Pulmonary artery endothelial cell (primary cell): ENCODE measurements at places on chromosomes 12 and 14.

DNA sequence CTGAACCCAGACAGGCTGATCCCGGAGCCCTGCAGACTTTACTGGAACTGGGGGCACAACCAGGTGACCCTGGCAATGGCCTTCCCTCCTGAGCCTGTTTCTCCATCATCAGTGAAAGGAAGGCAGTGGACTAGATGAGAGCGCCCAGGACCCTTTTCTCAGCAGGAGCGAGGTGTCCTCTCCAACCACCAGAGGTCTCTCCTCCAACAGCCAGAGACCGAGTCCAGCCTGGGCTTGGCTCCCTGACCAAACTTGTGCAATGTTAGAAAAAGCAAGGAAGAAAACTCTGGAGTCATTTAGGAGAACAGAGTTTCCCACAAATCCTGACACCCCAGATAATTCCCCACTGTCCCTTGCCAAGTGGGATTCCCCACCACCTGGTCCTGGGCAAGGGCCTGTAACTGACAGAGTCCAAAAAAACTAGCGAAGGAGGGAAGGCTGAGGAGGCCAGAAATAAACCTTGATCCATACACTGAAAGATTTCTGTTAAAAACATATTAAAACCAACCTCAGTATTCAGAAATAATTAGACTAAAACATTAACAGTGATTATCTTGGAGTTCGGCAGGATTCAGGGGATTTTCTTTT, 9.0 kb downstream of the RPS6KL1 start:
- DNase-seq, result peak; percentile 50

DNA sequence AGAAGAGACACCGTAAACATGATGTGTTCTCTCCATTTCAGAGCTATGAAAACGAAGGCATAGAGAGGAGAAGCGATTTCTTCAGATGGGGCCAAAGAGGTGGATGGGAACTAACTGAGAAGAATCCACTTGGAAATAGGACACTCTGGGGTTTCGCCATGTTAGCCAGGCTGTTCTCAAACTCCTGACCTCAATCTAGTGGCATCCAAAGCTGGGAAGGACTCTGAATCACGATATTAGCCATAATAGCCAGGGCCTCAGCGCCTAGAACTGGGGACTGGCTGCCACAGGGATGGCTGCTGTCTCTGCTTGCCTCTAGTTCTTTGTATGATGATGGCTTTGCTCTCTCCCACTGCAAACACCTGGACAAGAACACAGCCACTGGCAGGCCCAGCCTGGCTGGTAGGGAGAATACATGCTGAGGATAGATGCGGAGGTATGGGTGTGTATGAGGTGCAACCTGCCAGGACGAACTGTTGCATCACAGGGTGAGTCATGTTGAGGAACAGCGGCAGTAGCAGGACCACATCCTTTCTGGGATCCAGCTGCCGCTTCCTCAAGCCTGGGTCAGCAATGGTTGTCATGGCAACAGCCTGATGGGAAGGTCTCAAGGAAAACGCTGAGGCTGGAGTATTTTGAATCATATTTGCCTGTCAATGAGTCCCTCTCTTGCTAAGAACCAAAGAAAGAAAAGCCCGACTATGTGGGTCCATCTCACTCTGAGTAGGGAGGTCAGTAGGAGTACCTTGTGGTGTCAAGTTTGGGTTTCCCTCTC, 31.1 kb downstream of the CCDC177 start:
- peak; percentile 7 for DNase-seq

DNA sequence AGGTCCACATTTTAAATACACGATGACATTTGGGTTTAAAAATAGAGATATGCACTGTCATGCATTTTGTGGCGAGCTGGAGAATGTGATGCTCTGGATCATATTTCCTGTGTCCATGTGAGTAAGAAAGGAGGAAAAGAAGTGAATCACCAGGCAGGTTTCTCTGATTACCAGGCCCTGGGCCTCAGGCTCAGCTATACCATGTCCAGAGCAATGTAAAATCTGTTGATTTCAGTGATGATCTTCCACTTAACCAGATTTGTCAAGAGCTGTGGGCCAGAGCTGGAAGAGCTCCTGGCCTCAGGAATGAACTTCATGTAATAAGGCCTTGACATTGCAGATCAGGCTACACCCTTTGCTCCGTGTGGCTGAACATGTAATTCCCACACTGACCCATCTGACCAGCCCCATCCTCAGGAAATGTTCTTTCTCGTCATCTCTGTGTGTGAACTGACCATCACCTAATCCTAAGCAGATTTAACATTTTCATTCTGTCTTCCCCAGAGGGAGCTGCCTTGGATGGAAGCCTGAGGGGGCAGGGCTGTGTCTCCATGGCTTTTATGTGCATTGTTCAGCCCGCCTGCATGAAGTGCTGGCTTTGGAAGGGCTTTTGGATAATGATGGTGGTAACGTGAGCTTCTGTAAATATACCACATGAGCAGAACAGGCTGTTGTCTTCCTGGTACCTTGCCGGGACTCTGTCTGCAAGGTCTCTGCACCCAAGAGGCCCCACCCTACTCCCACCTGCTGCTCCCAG, 54.5 kb downstream of the CRACR2A start:
- peak; percentile 46 for DNase-seq

GRCh38 chr14:64812412-64812811, 67.3 kb downstream of the SPTB start:
- no peak for DNase-seq

DNA sequence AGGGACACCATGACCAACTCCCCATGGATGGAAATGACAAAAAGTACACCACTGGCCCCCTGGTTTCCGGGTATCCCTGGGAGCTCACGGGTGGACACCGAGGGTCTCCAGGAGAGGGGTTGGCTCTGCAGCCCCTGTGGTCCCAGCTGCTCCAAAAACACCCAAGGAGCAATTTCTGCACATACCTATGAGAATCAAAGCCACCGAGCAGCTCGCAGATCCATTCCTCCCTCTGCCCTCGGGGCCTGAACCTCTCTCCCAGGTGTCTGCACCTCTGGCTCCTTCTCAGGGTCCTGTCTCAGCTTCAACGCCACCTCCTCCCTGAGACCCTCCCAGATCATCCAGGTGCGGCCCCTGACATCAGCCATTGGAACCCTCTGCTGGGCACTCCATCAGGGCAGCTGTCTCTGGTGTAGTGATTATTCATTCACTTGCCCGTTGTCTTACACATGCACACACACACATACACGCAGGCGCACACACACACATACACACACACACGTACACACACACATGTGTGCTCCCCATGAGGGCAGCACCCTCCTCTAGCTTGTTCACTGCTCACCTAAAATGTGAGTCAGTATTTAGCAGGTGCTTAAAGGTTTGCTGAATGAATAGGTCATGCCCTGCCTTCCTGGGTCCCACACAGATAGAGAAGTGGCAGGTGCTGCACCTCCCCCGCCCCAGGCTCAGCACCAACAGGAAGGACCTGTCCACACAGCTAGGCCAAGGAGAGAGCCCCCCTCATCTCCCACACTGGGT, 5.9 kb downstream of the RIMBP2 start:
- DNase-seq, result no peak

DNA sequence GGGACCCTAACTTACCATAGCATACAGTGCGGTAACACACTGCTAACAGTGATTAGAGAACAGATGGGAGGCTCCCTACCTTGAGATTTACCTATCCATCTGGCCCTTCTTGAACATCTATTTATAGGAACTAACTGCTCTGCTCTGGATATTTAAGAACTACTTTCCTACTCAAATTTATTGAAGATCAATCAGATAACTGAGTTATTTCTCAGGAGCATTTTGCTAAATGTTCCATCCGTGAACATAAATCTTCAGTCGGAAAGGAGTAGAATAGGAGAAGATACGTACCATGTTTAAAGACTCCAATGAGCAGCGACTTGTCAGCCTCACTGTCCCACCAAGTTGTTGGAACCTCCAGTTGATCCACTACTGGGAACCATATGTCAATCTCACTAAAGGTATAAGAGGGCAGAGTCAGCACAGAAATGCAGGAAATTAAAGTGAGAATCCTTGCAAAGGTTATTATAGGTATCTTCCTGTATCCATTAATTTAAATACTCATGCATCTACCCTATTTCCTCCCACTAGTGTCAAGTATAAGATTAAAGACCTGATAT, 15.6 kb upstream of the SUPT16H start:
- no peak for DNase-seq
